Activated CD8-positive, alpha-beta T cell treated with anti-CD3 and anti-CD28 coated beads, Interleukin-2, amount 10 ng/mL, durations not matched to agents 7 days and 5 days (primary cell): ENCODE measurements at places on chromosomes 7 and 10. TPM values are rescaled to one million over a fixed set of nuclear protein-coding genes. Genes with fewer than 3 reads are reported as not detected.

SMO gene
- total RNA-seq = not detected

DGKI gene
- total RNA-seq = not detected

KAT6B gene
- 43.1 TPM for total RNA-seq

TSPAN12 gene
- not detected for total RNA-seq

METTL27 gene
- total RNA-seq = not detected

RBP3 gene
- not detected for total RNA-seq
